ENCODE measurements at places on chromosomes 4 and X.

DNA sequence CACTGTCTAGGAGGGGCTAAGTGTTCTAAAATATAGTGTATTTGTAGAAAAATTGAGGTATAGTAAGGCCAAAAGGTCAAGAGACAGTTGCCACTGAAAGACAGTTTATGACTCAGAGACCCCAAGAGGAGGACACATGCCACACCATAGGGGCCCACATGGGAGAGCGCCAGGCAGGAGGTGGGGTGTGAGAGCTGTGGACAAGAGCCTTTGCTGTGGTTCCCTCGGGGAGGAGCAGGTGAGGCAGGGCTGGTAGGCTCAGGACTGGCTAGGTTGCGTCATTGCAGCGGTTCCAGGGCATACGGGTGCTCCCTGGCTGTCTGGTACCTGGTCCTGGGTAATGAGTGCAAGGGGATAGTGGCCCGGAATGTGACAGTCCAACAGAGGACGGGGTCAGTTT lies 37.6 kb downstream of the CCNQ start:
- DNase-seq, result no peak

GRCh38 chr4:151114986-151115385 lies 15.6 kb downstream of the RPS3A start:
- no peak for DNase-seq

- peak; percentile 45 for DNase-seq
Measured at GRCh38 chrX:46626566-46626965, 53.0 kb downstream of the CHST7 start.

DNA sequence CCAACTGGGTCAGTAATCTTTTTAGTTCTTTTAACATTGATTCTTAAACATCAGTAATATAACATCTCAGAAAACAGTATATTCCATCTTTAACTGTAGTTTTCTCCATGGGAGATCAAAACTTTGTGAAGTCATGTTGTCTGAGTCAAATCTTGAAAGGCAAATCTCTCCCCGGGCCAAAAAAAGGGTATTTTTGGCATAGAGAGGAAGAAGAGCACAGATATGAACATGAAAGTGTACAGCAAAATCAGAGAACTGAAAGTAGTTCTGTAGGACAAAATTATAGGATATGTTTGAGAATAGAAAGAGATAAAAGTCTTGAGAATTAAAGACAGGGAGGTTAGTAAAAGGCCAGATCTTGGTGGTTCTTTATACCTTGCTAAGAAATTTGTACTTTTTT lies 176.4 kb upstream of the GYPA start:
- no peak for DNase-seq

DNA sequence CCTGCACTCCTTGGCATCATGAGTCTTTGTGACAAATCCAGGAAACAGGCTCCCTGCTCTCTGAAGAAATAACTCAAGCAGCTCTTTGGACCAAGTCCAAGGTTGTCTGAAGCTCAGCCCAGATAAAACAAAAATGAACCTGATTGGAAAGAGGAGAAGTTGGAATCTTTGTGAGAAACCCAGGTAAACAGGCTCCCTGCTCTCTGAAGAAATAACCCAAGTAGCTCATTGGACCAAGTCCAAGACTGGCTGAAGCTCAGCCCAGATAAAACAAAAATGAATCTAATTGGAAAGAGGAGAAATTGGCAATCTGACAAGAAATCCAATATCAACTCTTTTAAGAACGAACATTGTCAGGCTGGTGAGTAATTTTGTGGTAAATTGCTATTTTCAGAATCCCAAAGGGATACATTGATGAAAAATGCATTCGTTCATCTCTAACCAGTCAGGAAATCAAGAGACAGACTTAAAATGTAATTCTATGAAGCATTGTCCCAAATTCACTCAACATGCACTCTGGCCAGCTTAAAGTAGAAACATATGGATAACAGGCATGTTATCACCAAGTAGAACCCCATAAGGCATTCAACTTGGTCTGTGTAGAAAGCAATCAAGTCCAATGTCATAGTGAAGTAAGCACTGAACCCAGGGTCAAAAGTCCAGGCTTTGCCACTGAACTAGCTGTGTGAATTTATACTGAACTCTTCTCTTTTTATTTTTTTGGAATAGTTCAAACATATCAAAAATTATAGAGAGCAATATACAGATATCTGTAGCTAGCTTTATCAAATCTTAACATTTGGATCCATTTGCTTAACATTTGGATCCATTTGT lies 16.8 kb upstream of the NFXL1 start:
- no peak for DNase-seq

DNA sequence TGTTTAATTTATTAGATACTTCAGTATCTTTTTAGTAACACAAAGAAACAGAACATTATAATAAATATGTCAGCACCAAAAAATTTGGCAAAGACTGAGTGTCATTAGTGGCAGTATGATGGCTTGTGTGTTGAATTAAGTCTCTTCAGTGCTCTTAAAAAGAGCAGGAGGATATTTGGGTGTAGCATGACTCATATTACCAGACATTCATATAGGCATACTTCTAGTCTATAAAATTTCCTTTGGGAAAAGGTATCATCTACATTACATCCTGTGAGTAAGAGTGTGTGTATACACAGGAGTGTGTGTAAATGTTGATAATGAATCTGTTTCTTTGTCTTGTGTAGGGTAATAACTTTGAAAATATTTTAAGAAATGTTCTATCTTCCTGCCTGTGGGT lies 135.7 kb downstream of the CNKSR2 start:
- no peak for DNase-seq

GRCh38 chrX:10833299-10834169 lies 213.1 kb upstream of the MID1 start:
- no peak for DNase-seq

- DNase-seq, result no peak
Measured at GRCh38 chr4:54290980-54291379, 61.9 kb downstream of the PDGFRA start.

GRCh38 chr4:183154701-183155391 lies 55.8 kb downstream of the WWC2 start:
- DNase-seq, result no peak

GRCh38 chr4:150252306-150252705 lies 174.1 kb downstream of the DCLK2 start:
- no peak for DNase-seq

All from CD4-positive, alpha-beta T cell treated with Interleukin-17A for 1 hour (primary cell).